ENCODE measurements at places on chromosomes 6 and 20.

DNA sequence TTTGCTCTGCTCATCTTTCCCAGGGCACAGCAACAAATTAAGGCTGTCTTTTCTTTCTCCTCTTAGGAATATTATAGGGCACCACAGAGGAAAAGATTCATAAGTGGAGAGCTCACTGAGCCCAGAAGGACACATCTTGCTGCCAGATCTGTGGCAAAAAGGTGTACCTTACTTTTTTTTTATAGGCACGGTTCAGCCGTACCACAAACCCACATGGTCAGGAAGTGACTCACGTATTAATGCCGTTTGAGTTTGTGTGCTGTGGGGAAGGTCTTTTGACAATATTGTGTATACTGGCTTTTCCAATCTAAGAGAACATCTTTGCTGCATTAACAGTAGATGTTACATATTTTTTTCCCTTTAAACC lies 28.4 kb downstream of the PAQR8 start:
- DNase-seq, result peak; percentile 73

GRCh38 chr6:35611240-35611639 lies 77.5 kb downstream of the FKBP5 start:
- DNase-seq, result peak; percentile 60

DNA sequence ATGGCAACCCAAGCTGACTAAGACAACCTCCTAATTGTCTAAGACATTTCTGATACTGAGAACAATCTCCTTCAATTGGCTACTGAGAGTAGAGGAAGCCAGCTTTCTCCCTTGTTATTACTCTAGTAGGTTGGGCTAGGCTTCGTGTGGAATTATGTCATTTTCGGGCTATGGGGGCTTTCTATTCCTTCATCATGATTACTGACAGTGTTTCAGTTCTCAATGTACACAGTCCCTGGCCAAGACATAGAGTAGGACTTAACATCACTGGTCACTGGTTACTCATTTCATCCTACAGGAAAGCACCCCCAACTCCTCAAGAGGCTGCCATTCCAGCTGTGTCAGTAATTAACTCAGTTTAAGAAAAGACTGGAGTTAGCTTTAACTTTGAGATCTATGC lies 100.0 kb downstream of the KIF6 start:
- DNase-seq, result no peak

DNA sequence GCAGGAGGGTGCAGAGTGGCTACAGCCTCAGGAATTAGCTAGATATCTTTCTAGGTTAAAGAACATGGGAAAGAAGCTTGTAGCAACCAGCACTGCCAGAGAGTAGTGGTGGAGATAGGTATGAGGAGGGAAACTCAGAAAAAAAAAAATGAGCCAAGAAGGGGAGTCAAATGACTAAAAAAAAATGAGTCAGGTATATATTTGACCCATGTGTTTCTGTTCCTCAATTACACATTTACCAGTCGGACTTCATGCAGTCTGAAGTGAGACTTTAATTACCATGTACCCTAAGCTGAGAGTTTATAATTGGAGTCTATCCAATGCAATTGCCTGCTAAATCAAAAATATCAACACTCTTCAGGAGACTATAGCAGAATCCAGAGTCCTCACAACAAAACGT lies 964.6 kb downstream of the HACE1 start:
- DNase-seq, result no peak

DNA sequence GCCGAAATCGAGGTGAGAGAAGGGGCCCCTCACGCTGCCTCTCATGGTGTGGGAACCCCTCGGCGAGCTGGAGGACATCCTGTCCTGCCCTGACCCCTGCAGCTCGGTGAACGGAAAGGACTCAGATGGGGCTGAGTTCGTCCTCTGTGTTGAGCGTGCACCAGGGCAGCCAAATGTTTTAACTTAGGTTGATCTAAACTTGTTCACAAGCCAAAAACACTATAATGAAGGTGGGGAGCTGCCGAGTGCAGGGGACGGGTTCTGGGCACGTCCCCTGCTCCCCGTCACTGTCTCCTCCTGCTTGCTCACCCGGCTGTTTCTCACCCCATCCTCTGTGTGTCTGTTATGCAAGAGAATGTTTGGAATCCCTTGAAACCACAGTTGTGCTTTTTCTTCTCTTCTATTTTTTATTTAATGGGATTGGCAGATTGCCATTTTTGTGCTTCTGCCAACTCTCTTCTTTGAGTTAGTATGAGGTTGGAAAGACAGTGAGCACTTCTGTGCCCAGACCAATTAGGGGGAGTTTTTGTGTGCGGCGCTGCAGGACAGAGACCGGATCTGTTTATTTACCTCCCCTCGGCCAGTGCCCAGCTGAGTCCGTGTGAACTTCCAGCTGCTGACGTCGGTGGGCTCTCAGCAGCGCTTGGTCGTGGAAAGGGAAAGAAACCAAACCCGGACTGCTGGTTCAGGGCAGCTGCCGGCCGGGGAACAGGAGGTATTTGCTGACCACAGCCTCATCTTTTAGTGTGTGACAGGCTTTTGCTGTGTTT lies 158.1 kb downstream of the DTNBP1 start:
- peak; percentile 98 for DNase-seq

DNA sequence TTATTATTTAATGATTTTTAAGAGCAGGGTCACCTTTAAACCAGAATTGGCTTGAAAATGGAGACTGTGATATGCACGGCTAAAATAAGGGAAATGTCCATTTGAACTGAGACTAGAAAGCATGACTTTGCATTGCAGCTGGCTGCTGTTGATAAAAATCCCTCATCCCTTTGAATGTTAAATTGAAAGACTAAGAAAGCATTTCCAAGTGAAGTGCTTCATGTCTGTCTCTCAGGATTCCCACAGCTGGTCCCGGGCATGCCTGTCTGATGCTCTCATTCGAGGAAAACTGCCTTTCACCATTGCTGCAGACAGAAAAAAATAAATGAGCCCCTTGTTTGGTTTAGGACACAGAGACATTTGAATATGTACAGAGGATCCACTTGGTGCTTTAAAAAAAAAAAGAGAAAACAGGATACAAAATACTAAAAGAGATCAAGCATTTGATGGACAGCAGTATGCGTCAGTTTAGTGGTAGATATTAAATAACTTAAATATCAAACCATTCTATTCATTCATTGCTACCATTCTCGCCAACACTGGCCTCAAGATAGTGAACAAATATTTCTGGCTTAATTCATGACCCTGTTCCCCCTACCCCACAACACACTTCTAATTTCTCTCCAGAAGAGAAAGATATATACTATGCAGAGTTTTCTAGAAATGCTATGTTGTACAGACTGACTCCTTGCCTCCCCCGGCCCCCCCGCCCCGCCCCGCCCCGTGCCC lies 55.0 kb downstream of the TBC1D7 start:
- DNase-seq, result no peak

DNA sequence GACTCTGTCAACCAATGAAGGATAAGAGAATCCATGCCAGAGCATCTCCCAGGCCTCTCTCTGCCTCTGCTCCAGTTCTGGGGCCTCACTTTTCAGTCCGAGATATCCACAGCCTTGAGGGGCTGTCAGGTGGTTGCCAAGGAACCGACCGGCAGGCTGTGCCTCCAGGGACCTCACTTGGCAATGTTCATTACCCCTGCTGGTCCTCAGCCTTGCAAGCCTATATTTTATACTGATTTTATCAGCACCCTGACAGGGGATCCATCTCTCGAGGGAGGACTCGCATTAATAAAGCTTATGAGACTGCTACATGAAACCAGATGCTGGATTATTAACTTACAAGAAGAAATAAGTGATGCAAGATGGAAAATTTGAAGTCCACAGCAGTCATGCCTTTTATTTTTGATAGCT lies 39.9 kb downstream of the TMC2 start:
- no peak for DNase-seq

- DNase-seq, result no peak
Measured at GRCh38 chr6:169798764-169799473, 47.5 kb downstream of the ERMARD start.

- DNase-seq, result peak; percentile 33
Measured at GRCh38 chr20:3239026-3239866, at the start of gene SLC4A11. Gene SLC4A11, minus strand, starts transcription at chr20:3239190. Its CDS starts 53 bp downstream, at chr20:3239137.

GRCh38 chr20:38873050-38873581 lies 53.1 kb upstream of the FAM83D start:
- no peak for DNase-seq

DNA sequence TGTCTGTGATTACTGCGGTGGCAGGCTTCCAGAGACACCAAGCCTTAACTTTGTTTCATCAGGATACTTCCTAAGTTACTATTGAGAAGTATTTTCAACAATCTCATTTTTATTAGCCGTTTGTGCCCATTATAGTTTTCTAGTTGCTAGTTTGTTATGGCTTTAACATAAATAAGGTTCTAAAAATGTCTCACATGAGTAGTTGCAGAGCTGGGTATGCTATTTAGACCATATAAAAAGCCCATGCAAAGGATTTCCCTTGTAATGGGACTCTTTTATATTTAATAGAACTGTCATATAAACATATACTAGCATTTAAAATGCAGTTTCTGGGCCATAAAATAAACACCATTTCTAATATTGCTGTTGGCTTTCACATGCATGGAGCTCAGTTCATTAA lies 205.3 kb upstream of the TCF21 start:
- DNase-seq, result no peak

DNA sequence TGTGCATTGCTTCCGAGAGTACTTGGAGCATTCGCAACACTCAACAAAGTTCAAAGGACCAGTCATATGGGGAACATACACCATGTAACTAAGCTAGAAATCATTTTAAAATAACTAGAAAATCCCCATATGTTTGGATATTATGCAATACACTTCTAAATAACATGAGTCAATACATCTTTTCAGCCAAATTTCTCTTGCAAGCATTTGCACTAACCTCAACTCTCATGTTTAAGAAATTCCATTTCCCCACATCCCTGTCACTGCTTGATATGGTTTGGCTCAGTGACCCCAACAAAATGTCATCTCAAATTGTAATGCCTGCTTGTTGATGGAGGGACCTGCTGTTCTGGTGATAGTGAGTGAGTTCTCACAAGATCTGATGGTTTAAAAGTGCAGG lies 85.7 kb upstream of the CST7 start:
- DNase-seq, result peak; percentile 55

GRCh38 chr20:44610313-44610962 lies 28.1 kb downstream of the PKIG start:
- no peak for DNase-seq

- no peak for DNase-seq
Measured at GRCh38 chr6:142274656-142275055, 27.2 kb upstream of the ADGRG6 start.

GRCh38 chr20:17749626-17749977 lies 49.8 kb downstream of the BANF2 start:
- DNase-seq, result no peak

All from IMR-90 (cell line).